GM19239 (cell line): ENCODE measurements at places on chromosomes 12 and 14.

GRCh38 chr12:52126605-52127578 is 47.4 kb downstream of the SMIM41 start:
- DNase-seq: no peak

DNA sequence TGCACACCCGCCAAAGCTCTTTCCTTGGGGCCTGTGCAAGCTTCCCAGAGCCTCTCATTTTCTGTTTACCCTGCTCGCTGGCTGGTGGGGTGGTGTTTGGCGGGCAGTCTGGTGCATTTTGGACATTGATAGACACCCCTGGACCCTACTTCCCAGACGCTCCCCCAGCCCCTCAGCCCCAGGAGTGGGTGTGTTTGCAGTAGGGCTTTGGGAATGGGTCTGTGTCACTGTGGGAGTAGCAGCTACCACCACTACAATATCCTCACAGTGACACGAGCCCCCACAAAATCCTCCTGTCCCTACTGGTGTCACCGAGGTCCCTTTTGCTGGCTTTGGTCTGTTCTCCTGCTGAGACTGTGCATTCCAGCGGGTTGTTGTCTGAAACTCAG is 371.3 kb downstream of the TMEM121 start:
- DNase-seq: no peak

DNA sequence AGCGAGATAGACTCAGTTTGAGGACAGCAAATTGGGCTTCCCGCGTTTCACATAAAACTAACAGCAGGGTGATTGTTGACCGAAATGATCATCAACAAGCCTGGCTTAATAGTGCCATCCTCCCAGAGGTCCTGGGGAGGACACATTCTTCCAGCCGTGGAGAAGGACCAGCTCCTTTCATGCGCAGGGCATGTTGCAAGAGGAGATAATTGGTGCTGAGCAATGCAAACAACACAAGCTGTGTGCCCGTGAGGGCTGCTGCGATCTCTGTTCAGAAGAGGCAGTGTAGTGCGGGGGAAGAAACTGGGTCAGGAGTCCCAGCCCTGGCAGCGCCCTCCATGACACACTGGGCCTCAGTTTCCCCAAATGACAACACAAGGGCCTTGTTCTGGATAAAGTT is 54.3 kb downstream of the CCDC85C start:
- DNase-seq: no peak

- no peak for DNase-seq
Measured at GRCh38 chr14:27608377-27608776, 1010.5 kb upstream of the NOVA1 start.

DNA sequence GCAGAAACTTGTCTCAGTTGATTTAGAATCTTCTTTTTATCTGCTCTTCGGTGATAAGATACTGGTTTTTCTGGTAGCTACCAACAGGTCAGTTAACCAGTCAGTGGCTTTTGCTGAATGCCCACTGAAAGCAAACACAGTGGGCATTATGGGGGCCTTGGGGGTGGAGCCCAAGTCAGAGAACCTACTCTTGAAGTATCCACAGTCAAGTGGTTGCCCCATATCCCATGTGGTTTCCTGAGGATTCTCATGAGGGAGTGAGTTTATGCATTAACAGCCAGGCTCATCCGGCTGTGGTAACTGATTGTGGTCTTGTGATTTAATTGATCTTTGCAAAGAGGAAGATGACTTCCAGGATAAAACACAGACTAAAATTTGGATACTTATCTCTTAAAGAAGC is 83.7 kb downstream of the ST8SIA1 start:
- no peak for DNase-seq

DNA sequence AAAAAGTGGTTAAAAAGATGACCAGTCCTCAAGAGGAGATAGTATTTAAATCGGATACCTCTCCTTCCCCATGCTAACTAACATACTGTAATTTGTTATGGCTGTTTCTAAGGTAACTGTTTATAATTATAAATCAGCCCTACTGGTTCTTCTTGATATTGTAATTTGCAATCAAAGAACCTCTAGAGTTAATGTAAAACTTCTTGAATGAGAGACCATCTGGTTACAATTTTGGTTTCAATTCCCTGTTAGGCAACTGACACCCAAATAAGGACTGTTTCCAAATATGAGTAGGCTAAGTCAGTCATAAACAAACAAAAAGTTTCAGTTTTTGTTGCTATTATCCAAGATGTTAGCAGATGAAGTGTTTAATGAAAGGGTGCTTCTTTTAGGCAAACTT is 120.2 kb upstream of the DNM1L start:
- peak; percentile 56 for DNase-seq

- DNase-seq: no peak
Measured at GRCh38 chr14:102272392-102272791, 32.6 kb downstream of the MOK start.

DNA sequence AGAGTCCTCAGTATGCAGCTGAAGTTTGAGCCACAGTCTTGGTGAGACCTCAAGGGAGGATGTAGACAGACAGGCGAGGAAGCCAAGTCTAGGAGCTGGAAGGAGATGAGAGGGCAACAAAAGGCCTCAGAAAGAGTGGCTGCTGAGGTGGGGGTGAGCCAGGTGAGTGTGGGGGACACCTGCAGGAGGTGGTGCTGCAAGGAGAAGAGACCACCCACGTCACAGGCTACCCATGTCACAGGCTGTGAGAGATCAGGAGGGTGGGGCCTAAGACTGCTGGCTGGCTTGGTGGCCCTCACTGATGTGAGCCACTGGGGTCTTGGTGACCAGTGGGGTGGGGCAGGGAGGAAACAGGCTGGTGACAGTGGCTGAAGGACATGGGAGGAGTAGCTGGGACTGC is 97.3 kb downstream of the KIF26A start:
- no peak for DNase-seq

GRCh38 chr14:61438860-61439765 is 117.7 kb downstream of the PRKCH start:
- DNase-seq: peak; percentile 14

- no peak for DNase-seq
Measured at GRCh38 chr14:65170768-65171507, 68.6 kb upstream of the MAX start.

GRCh38 chr12:57151741-57152630 is 4.6 kb upstream of the LRP1-AS start:
- DNase-seq: no peak

- DNase-seq: peak; percentile 75
Measured at GRCh38 chr14:96592591-96593386, 90.6 kb downstream of the PAPOLA start.

DNA sequence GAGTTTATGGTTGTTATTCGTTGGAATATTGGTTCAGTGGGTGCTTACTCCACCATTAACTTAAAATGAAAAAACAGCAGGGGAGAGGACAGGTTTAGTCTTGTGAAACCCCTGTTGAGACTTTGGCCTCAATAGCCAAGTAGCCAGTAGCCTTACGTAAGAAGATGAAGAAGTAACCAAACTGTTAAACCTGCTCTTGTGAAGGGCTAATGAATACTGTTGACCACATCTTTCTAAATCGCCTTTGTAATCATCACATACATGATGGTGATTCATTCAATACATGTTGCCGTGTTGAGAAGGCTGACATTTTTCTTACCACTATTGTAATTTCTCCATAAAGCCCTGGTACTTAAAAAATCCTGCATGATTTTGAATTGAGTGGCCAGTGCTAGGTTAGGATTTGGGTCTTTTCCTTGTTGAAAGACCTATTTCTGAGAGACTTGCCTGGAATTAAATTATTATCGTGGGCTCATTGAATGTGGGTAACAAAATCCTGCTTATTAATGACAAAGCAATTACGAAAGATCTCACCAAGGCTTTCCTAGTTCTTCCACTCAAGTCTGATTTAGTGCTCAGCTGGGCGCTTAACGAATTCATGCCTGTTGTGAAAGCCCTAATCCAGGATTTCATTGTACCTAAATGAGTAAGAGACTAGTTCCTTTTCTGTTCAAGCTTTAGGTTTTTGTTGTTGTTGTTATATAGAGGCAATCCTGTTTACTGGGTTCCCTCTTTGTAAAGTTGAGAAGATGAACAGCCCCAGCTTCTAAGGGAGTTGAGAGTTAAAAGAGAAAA is 333.1 kb downstream of the FUT8 start:
- no peak for DNase-seq

DNA sequence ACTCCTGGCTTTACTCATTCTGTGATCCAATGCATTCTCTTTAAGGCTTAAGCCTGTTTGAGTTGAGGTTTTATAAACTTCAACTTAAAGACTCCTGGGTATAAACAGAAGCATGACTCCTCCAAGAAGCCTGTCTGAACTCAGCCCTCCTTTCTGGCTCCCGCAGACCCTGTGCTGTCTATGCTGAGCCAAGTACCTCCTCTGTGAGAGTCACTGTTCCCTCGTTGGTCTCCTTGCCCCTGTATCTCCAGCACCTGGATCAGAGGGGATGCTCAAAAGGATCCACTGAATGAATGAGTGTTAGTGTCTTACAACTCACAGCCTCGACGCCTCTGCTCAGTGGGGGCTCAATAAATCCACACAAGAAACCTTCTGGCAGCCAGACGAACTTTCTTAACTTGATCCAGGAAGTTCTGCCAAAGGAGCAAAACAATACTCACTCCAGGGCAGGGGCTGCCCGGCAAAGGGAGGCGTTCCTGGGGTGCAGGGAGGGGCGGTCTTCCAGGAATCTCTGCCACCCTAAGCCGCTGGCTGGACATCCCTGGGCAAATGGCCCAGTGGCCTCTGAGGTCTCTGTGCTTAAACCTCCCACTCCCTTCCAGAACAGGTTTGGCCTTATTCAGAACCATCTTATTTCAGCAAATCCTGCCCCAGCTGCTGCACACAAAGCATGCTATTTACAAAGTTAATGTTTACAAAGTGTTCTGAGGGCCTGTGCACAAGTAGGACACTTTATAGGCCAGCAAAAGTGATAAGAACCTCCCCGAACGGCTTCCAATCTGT is 32.9 kb downstream of the MAP1LC3B2 start:
- DNase-seq: no peak

- no peak for DNase-seq
Measured at GRCh38 chr12:49039421-49040363, 20.9 kb downstream of the KMT2D start.

GRCh38 chr12:42394429-42394828 is 68.5 kb downstream of the PPHLN1 start:
- DNase-seq: no peak

- no peak for DNase-seq
Measured at GRCh38 chr12:76441016-76441415, 92.8 kb upstream of the BBS10 start.

GRCh38 chr12:23006413-23006812 is 381.4 kb downstream of the ETNK1 start:
- DNase-seq: no peak

GRCh38 chr14:39266525-39266870 is 32.8 kb downstream of the MIA2 start:
- DNase-seq: peak; percentile 22

GRCh38 chr14:35234012-35234805 is 58.0 kb upstream of the PSMA6 start:
- no peak for DNase-seq

DNA sequence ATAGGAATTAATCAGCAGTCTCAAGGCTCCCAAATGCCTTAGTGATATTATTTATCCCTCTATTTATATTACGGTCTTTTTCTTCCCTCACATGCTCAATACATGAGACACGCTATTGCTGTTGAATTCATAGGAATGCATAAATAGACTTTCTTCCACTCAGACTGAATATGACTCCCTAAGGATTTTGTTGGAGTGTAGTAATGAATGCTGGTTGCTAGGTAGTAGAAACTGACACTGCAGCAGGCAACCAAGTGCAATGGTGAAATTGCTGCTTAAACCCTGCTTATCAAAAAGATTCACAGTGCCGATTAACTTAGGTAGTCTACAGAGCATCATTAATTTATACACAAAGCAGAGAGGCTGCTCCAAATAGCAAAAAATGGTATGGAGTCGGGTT is 168.2 kb downstream of the KCNC2 start:
- no peak for DNase-seq

GRCh38 chr12:117040496-117040895 is 58.7 kb downstream of the TESC start:
- no peak for DNase-seq

- DNase-seq: no peak
Measured at GRCh38 chr14:89853936-89854693, 100.4 kb downstream of the EFCAB11 start.

DNA sequence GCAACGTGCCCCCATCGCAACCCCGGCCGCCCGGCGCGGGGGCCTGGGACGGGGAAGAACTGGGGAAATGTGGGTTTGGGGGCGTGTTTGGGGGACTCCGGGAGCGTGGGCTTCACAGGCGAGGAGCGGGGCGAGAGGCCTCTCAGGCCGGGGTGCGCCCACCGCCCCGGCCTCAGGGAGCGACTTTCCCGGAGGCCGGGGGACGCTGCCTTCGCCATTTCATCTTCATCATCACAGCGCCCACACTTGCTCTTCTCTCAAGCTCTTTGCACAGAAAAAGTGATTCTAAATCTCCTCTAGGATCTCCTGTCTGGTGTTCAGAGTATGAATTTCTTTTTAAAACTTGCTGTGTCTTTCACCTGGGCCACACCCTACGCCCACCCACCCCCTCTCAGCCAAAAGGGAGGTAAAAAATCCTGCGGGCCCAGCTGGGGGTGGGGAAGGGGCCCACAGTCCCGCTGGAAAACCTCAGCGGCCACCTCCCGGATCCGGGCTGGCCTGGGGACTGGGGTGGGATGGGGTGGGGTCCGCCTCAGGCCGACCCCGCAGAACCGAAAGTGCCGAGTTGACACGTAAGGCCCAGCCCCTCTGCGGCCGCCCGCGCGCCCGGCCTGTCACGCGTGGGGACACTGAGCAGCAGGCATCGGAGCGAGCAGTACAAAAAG is 7.4 kb downstream of the CDKN1B start:
- DNase-seq: no peak

DNA sequence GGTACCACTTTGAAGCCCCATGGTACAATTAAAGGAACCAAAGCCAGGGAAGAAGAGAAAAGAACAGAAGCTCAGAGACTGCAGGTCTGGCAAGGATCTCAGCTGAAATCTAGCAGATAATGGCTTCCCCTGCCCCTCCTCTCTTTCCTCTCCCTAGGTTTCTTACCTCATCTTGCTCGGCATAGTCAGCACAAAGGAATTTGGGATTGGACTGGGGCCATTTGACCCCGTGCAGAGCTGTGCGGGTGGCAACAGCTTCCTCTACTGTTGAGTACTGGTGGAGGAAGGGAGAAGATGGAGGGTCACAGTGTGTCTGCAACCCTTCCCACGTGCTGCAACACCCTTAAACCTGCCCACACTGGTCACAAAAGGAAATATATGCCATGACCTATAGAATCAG is 4.7 kb upstream of the CDH24 start:
- DNase-seq: no peak

DNA sequence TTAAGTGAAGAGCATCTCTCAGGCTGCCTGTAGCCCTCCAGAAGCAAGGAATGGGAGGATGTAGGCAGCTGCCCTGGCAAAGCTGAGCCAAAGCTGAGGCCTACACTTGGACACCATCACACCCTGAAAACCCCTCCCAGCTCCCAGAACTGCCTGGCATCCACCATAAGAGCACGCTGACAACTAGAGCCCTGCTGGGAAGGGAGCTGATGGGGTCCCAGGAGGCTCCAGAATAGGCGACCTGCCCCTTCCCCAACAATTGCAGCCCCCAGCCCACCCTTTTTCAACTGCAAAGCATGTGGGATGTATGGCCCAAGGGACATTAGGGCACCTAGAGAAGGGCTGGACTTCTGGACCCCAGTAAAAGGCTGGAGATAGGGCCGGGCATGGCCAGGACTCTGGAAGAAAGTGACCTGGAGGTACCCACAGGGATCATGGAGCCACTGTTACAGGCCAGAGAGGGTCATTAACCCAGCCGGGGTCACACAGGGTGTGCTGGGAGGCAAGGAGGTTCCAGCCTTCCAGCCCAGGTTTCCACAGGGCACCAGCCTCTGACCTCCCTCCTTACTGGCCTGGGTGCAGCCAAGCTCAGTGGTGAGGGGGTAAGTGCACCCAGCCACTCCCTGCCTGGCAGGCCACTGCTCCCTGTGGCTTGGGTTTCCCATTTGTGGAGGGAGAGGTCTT is 27.8 kb downstream of the FAM222A start:
- DNase-seq: no peak

- no peak for DNase-seq
Measured at GRCh38 chr14:37608649-37609048, 13.2 kb downstream of the TTC6 start.
